ENCODE measurements at places on chromosomes 11 and 22.
A peak's percentile ranks its signal among the peaks of the same experiment; 100 is the strongest.

DNA sequence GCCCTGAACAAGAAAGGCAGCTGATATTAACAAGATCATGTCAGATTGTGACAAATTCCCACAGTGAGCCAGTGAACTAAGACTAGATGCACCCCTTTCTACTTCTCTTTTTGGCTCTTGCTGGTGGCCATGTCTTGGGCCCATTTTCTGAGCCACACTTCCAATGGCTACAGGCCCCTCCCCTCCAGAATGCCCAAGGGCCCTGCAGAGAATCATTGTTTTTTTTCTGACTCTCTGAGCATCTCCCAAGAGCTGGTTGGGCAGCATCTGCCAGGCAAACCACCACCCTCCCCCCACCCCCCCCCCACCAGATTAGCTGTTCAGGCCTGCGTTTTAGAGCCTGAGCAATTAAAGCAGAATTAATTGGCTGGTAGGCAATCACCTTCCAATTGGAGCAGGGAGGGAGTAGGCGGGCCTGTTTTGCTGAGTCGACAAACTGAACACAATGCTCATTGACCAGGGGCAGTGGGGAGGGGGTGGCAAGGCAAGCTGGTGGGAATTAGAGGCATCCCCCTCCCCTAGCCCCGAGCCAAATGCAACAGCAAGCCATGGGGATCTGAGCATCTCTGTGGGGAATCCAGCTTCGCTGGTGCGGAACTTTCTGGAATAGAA is 541.4 kb downstream of the MN1 start:
- DNase-seq = no peak

DNA sequence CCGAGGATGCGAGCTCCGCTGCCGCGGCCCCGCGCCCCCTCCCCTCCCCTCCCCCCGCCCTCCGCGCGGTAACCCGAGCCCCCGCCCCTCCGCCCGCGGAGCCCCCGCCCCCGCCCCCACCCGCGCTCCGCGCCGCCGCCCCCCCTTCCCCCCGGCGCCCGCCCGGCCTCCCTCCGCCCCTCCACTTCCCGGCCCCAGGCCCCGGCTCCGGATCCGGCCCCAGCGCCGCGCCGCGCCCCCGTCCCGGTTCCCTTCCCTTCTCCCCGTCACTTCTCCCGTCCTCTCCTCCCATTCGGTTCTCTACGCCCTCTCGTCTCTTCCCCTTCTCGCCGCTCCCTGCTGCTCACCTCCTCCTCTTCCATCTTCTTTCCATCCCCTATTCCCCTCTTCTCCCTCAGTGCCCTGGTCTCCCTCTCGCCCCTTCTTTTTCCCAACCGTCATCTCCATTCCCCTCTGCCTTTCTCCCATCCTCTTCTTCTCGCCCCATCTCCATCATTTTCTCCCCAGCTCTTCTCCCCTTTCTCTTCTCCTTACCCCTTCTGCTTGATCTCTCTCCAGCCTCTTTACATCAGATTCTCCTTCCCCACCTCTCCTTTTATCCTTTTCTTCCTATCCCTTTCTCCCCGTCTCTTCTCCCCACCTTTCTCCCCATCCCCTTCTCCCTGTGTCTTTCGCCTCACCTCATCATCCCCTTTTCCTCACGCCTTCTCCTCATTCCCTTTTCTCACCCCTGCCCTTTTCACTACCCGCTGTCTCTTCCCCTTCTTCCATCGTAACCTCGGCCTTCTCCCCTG is at the start of gene DCHS1:
DCHS1 (minus strand) TSS at position 20 of the 794 bp plus-strand sequence. CDS start 14,196 bp downstream, outside the sequence.
- no peak for DNase-seq

GRCh38 chr11:111417011-111417765 is 38.1 kb upstream of the POU2AF1 start:
- DNase-seq = no peak

GRCh38 chr11:41307296-41308080 is 152.0 kb downstream of the LRRC4C start:
- DNase-seq = peak; percentile 1

- peak; percentile 42 for DNase-seq
Observed at GRCh38 chr11:71420455-71421241, 27.5 kb downstream of the DHCR7 start.

- no peak for DNase-seq
Observed at GRCh38 chr11:133545199-133545803, 13.0 kb upstream of the OPCML start.

GRCh38 chr11:23836981-23837380 is 659.9 kb upstream of the LUZP2 start:
- DNase-seq = no peak

GRCh38 chr22:45344334-45344733 is 34.6 kb downstream of the FAM118A start:
- no peak for DNase-seq

DNA sequence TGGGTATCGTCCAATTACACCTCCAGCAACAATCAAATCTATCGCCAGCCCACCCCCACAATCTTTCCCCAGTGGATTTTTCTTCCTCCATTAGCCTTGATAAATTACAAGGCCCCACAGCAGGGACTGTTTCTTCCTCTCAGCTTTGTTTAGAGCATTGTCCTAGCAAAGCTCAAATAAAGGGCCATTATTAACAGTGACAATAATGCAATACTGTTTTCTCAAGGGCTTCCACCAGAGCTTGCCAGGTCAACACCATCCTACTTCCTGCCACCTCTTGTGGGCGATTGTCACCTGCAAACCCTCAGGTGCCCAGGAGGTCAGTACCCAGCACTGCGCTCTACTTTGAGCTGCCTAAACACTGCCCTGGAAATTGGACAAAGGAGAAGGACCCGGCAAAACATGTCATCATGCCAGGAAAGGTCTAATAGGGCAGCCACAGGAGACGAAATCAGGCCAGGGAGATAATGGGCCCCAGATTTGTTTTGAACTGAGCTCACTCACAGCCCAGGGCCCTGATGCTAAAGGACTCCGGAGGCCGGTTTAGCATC is 95.2 kb downstream of the ABTB2 start:
- no peak for DNase-seq

DNA sequence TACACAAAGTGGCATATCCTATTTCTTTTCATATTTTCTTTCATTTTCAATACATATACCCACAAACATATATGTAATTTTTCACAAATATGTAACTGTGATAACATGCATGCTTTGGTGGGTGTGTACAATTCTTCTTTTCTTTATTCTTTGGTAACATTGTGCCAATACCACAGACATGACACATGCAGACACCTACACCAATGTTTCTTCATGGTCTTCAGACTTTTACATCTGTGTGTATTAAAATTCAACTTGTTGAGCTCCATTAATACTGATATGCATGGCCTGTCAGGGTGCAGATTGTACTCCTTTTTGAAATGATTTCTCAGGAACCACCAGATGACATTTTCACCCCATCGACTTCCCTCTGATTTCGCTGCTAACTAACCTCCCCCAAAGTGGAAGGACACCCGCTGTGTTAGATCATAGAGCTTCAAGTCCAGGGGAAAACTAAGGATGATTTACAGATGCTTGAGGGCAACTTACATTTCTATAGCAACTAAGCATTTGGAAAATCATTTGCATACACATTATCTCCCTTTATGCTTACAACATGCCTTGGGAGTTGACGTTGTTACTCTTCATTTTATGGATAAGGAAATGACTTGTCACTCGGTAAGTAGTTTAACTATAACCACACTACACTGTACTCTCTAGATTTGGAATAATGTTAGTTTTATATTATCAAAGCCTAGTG is 10.5 kb upstream of the PANX3 start:
- no peak for DNase-seq

DNA sequence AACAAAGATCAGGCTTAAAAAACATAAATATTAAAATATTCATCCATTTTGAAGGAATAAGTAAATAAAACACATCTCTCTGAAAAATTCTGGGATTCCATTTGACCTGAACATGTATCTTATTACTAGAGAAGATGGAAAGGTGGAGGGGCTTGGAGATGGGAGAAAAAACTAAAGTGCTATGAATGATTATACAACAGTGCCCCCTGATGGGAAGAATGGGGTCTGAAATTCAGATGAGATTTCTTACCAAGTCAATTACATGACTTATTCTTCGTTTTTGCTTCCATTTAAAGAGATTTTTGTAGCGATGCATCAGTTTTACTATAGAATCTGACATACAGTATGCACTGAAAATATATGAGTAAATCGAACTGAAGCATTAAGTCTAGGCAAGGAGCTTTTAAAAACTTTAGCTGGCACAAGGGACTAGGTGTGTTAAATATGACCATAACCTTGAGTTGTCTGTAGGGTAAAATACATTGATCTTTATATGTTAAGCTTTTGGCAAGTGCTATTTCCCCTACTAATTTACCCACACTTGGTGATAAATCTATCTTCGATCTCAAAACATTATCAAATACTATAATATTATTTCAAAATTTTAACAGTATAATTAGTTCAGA is 718.8 kb downstream of the CNTN5 start:
- DNase-seq = peak; percentile 5

GRCh38 chr22:43975041-43975440 is 19.8 kb downstream of the SAMM50 start:
- no peak for DNase-seq

DNA sequence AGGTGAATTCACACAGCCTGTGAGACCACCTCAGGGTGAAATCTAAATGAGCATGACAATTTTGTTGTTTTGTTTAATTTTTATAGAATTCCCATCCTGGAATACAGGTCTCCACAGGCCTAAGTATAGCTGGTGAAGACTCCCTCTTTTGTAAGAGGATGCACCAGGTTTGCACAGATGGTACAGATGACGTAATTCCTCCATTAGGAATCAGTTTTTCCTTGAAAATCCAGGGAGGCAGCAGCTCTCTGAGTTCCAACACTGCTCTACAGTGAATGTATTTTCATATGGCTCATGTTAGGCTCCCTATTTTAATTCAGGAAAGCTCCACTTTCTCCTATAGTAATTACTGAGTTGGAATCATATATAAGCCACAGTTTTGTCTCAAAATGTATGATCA is 47.2 kb downstream of the USP28 start:
- no peak for DNase-seq

DNA sequence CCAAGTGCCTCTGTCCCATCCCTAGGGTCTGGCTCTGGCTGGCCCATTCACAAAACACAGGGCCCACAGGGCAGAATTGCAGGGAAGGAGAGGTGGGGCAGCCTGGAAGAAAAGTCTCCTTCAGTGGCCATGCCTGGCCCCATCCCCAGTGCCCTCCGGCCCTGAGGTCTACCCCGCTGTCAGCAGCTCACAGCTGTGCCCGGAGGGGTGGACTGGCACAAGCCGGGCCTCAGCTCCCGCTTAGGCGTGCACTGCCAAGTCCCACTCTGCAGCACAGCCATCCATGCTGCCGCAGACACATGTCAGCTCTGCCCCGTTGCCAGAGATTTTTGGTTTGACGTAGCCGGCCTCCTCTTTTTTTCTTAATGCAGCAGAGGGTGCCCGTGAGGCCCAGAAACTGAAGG is 3.9 kb upstream of the SCN2B start:
- DNase-seq = no peak

- DNase-seq = no peak
Observed at GRCh38 chr22:33971561-33971961, 51.3 kb upstream of the LARGE1 start.

- peak; percentile 7 for DNase-seq
Observed at GRCh38 chr11:4654635-4655369, 11.0 kb downstream of the OR51E1 start.

DNA sequence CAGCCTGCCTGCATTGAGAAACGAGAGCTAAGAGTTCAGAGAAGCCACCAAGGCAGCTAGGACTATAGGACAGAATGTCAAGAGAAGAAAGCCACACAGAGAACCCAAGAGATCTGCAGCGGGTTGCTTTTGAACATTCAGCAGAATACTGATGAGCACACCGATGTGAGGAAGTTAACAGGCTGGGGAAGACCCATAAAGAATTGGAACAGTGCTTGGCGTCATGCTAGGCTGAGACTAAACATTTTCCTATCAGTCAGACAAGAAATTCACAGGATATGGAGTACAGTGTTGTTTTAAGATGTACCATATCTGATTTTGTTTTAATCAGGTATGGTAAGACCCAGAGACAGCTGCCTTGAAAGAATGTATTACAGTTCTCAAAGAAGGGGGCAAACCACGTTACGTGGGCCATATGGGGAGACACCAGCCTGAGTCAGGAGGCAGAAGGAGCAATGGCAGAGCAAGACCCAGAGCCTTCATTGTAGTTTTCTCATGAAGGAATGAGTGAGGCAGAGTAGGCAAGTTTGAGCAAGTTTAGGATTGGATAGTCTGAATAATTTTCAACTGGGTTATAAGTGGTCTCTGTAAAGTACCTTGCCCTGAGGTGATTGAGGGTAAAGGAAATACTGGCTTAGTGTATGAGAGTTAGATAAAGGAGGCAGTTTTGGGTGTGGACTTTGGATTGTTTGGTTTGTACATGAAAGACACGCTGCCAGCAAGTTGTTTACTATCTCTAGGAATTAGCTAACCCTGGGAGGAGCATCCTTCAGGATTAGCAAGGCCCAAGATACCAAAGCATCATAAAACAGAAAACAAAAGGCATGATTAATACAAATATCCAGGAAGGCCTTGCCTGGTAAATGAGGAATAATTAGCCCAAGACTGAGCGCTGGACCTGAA is 14.3 kb downstream of the LRRC75B start:
- no peak for DNase-seq

- DNase-seq = no peak
Observed at GRCh38 chr11:66181632-66182315, 86.7 kb upstream of the RAB1B start.

DNA sequence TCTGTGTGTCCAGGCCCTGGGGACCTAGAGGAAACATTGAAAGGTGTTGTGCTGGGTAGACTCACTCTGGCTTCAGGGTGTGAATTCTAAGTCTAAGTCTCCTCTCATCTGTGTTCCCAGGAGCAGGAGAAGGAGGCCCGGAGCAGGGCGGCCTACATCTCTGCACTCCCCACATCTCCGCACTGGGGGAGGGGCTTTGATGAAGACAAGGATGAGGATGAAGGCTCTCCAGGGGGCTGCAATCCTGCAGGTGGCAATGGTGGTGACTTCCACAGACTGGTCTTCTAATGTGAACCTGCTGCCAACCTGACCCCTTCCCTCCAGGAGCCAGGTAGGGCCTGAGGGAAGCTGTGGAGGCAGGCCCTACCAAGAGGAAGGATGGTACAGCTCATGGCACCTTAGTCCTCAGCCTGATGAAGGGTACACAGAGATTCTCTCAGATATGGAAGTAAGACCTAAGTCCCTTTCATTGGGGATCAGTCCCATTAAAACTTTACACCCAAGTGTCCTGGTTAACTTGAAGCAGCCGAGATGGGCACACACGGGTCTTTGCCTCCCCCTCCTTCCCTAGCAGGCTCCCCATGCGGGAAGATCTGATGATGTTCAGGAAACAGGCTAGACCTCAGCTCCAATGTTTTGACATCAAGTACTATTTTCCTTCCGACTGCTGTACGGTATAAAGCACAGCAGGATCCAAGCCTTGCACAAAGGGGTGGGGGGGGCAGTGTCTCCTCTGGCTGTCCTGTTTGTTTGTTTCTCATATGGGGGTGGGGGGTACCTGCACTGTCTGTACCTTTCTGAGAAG is 25.0 kb downstream of the USP35 start:
- DNase-seq = no peak

- peak; percentile 68 for DNase-seq
Observed at GRCh38 chr11:58726737-58727414, 4.9 kb downstream of the GLYAT start.
